Peyer's patch (tissue), 4 donors: ENCODE measurements at places on chromosomes 6 and 20.
A peak's percentile ranks its signal among the peaks of the same experiment; 100 is the strongest.

DNA sequence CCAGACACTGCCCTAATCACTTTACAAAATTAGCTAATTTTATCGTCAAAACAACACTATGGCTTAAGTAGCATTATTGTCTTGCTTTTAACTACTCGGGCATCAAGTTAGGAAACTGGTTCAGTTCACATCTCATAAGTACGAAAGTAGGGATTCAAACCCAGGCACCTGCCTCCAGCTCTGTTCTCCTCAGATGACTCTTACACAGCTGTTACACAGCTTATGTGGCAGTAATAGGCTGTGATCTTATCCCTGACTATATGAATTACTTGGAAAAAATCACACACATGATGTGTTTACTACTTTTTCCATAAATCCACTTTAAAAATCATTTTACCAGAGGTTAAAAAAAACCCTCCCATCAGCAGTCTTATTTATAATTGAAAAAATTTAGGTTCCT is 389.2 kb upstream of the FLRT3 start:
- no peak for DNase-seq

- DNase-seq: no peak
These were observed 50.8 kb downstream of the GMDS start for GRCh38 chr6:2194643-2195042.

- no peak for DNase-seq
These were observed 816 bp upstream of the MAN1A1 start for GRCh38 chr6:119350202-119350951.

DNA sequence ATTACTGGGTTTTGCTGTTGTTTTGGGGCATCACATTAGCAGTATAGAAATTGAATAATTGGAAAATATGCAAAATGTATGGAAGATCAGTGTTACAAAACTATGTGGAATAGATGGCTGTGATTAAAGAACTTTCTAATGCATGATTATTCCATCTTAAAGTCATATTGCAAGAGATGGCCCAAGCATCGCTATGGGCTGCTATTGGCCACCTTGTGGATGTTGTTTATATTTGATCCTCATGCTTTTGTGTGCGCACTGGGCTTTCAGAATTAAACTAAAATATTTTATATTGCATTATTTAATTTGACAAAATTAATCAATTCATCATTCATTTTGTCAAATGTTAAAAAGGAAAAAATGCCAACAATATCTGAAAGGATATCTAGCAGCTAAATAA is 16.1 kb upstream of the HMGN3 start:
- DNase-seq: no peak

- DNase-seq: peak; percentile 67
These were observed 205.9 kb downstream of the ZMYND8 start for GRCh38 chr20:47150403-47151152.

DNA sequence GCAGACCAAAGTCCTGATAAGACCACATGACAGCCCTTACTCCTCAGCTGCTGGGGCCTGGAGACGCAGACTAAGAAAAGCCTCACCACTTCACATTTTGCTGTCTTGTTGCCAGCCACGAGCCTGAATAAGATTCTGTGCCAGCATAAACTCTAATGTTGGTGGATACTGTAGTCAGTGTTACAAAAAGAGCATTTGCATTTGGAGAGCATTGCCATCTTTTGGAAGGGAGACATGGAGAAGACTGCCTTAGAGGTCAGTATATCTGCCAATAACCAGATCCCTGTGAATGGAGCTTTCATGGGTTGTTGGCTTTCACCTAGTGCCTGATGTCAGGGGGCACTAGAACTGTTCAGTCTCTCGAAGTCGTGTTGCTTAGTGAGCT is 315.2 kb downstream of the ZFAND3 start:
- DNase-seq: no peak

GRCh38 chr20:35575958-35576357 is 34.1 kb downstream of the ERGIC3 start:
- DNase-seq: peak; percentile 80

DNA sequence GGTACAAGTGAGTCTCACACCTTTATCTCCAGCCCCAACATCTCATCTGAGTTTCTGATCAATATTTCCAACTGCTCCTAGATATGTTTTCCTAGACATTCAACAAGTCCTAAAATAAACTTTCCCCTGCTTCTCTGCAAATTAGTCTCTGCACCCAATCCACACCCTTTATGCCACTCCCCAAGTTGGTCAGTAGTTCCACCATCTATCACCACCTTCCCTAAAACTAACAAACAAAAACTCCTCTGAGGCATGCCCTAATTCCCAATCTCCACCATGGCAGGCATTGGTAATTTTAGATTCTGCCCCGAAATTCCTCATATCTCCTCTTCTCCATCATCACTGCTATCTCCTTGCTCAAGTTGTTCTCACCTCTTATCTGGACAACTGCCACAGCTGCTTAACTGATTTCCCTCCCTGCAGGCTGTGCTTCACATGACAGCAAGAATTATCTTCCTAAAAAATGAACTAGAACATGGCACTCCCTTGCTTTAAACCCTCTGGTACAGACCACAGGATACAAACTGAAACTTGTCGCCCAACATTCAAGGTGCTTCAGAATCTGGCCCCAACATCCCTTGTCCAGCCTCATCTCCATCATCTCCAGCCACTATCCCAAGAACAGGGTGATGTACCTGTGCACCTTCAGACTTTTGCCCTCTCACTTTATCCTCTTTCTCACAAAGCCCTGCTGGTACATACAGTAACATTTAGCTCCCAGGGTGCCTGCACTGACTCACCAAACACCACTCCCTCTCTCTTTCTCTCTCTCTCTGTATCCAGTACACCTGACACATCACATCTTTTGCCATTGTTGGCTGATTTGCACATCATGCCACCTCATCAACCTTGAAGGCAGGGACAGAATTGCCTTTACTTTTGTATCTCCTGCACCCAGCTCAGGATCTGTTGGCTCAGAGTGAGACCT is 55.5 kb downstream of the ZHX3 start:
- no peak for DNase-seq

DNA sequence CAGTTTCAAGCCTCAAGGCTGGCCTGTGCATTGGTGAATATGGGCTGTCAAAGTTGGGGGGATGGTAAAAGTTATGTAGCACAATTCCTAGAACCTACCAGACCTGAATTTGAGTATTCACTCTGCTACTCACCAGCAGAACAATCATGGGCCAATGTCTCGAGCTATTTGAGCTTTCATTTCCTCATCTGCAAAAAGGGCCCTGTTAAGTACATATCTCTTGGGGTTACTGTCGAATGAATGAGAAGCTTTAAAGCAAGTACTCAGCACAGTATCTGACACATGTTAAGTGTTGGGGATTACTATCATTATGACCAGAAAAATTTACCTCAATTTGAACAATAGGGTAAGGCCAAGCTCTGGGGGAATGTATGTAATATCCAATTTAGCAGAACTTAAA is 13.5 kb upstream of the ENPP4 start:
- no peak for DNase-seq

DNA sequence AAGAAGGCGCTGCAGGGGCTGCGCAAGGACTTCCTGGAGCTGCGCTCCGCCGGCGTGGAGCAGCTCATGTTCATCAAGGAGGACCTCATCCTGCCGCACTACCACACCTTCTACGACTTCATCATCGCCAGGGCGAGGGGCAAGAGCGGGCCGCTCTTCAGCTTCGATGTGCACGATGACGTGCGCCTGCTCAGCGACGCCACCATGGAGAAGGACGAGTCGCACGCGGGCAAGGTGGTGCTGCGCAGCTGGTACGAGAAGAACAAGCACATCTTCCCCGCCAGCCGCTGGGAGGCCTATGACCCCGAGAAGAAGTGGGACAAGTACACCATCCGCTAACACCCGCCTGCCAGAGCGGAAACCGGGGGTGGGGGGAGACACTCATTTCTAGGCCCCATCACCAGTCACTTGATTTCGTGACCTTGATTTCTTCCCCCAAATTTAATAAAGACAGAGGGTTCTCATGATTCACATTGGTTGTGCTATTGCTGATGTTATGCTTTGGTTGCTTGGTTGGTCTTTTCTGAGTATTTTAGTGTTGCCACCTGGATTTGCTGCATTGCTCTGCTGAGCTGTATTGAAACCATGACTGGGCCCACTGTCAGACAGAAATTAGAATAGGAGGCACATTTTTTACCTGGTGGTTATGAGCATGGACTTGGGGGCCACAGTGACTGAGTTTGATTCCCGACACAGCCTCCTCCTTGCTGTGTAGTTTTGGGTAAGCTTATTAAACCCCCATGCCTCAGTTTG is 1.5 kb downstream of the FAM50B start:
- DNase-seq: no peak

DNA sequence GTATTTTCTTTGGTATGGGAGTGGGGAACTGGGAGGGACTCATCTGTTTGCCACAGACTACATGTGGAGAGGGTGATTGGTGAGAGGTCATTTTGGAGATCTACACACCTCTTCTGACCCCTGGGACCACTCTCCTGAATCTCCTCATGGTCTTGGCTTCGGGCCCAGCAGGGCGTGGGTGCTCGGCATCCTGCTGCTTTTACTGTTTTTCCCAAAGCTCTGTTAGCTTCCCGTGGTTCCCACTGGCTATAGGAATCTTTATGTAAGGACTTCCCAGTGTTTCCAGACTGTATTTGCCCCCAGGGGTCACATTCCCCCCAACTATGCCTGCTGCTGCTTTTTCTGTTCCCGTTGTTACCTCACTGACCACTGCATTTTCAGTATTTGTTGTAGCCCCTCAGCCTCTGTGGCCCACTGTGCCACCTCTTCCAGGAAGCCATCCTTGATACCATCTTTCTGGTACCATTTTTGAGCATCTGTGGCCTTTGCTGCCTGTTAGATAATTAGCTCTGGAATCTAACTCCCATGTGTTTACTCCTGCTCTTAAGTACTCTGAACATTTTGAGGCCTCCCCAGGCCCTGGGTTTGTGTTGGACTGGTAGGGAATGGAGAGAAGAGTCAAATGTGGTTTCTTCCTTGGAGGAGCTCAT is 14.9 kb downstream of the PLCG1 start:
- no peak for DNase-seq

DNA sequence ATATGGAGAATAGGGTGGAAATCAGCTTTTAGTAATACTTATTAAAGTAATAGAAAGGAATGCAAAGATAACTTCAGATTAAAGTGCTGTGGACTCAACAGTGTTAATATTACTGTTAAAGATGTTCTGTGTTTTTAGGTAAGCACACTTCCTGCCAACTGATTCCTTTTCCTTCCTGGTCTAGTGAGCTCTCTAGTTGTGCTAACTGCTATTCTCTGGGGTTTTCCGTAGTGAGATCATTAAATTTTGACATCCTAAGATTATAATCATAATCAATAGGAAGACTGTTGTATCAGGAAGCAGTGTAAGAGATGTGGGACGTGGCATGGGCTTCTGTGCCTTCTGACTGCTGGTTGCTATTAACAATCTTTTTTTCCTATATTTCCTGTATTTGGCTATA is 1.2 kb upstream of the TMEM217 start:
- DNase-seq: no peak

GRCh38 chr6:16632101-16632500 is 129.2 kb downstream of the ATXN1 start:
- no peak for DNase-seq

DNA sequence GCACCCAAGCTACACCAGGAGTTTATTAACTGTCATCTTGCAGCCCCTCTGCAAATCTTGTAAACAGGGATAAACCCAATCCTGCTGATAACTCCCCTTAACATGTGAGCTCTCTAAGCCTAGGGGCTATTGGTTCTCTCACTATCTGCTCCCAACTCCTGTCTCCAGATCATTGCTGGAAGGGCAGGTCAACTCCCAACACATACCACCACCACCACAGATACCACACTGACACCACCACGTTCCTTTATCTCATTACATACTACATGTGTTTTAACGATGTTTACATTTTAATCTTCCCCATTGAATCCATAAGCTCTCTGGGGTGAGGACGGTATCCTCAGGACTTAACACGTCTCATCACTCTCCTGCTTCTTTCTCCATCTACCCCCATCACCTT is 51.8 kb downstream of the SIM1 start:
- no peak for DNase-seq

DNA sequence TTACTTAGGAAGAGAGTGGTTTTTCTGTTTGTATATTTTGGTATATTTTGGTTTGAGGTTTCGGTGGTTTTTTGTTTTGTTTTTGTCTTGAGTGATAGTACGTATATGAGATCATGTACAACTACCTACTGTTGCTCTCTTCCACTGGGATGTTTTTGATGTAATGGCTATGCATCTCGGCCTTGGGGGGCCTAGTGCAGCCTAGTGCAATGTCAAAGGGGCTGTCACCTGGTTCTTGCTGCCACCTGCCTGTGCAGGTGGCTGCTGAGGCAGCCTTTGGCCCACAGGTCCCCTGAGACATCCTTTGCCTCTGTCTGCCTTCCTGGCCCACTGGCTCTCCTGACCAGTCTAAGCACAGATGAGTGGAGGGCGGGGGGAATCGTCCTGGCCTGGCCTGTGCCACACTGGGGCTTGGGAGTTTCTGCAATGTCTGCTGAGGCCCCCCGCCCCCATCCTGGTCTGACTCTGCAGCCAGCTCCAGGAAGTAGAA is 546.6 kb downstream of the CD83 start:
- DNase-seq: peak; percentile 76

DNA sequence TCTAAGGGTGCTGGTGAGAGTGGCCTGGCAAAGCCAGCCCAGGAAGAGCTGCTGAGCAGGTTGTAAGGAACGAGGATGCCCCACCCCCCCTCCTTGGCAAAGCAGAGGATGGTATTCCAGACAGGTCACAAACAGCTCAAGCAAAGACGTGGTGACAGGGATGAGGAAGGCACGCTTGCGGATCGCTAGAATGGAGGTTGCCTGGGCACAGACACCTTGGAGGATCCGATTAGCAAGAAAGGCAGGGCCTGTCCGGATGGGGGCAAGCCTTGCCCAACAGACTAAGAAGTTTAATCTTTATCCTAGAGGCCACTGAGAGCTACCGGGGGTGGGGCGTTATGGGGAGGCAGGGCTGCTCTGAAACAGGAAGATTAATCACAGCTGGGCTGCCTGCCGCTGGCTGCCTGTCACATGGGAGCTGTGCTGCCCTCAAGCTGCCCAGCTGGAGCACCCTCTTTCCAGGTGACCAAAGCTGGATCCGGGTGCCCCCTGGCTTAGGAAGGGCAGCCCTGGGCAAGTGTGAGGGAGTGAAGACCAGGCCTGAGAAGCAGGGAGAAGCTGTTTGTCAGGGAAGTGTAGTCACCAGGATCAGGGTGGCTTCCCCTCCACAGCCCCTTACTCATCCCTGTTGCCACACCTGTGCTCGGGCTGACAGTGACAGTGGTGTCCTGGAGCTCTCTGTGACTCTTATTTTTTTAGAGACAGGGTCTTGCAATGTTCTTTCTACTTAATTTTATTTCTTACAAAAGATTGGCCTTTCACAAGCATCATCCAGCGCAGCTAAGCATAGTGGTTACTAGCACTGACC is 9.1 kb upstream of the MAPK13 start:
- peak; percentile 91 for DNase-seq

DNA sequence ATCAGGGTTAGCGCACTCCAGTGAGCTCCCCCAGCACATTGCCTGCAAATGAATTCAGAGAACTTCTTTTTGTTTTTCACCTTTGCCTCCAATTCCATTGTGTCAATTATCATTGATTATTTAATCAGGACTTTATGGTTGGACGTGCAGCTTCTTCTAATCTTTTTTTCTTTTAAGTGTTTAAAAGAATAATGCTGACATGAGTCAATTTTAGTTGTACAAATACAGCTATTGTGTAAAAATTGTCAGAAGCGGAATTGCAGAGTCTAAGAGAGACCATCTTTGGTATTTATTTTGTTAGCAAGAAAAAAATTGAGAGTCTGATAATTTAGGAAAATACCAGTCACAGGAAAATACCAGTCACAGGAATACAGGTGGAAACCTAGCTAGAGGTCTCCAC is 5.5 kb downstream of the ABT1 start:
- DNase-seq: no peak
